Left lung (tissue), 14 donors: ENCODE measurements at places on chromosomes 5 and 9.

DNA sequence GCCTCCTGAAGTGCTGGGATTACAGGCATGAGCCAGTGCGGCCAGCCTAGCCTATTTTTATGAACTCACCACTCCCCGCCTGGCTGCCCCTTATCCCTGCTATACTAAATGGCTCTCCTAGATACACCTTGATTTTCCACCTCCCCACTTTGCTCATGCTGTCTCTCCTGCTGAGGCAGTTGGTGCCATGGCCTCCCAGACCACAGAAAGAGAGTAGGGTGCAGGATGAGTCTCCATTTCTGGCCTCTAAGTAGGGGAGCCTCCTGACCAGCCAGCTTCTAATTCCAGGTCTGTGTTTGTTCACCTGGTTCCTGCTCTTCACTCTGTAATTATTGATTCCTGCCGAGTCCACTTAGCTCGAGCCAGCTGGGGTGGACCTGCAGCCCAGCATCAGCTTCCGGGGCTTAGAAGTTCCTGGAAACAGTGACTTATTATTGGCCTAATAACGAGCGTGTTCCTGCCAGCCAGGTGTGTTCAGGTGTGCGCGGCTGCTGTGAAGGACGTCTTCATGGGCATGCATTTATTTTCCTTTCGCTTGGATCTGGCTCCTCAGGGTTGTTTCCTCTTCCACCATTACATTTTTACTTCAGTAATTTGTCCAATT lies 34.0 kb downstream of the ZNF618 start:
- DNase-seq = no peak

- no peak for DNase-seq
These were observed 288.3 kb downstream of the MLLT3 start for GRCh38 chr9:20333991-20334390.

- DNase-seq = no peak
These were observed 70.4 kb downstream of the SFXN1 start for GRCh38 chr5:175548626-175549311.

GRCh38 chr5:126300293-126300692 lies 122.9 kb upstream of the GRAMD2B start:
- no peak for DNase-seq

DNA sequence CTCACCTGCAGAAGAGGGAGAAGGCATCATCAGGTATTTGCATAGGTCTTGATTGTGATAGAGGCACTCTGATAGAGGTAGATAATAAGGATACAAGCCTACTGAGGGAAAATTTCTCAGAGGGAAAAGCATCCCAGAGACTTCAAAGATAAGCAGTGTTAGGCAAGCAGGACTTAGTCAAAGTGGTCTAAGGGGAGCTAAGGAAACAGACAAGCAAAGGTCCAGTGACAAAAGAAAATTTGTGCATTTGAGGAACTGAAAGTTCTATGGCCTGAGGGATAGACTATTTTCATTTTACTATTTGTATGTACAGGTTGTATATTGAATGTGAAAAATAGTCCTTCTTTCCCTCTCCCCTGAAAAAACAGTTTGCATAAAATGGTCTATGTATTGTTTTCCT lies 27.4 kb downstream of the OXCT1 start:
- no peak for DNase-seq

- peak; percentile 65 for DNase-seq
These were observed 51.9 kb upstream of the ZSWIM6 start for GRCh38 chr5:61280205-61280604.

GRCh38 chr5:176793736-176794135 lies 16.6 kb upstream of the UNC5A start:
- no peak for DNase-seq

DNA sequence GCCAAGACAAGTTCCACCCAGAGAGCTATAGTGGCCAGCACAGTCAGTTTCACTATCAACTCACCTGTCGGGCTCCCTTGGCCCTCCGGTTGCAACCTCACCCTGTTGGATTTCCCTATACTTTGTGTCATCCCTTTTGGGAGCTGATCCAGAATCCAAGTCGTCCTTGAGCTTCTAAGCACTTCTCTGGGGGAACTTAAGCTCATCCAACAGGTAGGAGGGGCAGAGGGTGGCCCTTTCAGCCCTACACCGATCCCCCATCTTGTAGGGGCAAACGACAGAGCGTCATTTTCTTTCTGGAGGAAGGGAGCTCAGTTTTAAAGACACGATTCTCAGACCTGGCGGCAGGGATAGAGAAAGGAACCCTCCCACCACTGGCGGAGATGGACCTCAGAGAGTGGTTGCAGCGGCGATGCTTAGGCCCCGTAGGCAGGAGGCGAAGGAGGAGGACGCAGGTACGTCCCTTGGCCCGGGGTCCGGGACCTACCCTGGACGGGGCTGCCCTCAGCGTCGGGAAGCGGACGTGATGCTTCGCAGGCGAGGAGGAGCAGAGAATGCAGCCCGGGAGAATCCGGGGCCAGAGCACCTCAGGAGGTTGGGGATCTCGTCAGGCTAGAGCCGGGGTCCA lies 519 bp downstream of the ZER1 start:
- peak; percentile 14 for DNase-seq

DNA sequence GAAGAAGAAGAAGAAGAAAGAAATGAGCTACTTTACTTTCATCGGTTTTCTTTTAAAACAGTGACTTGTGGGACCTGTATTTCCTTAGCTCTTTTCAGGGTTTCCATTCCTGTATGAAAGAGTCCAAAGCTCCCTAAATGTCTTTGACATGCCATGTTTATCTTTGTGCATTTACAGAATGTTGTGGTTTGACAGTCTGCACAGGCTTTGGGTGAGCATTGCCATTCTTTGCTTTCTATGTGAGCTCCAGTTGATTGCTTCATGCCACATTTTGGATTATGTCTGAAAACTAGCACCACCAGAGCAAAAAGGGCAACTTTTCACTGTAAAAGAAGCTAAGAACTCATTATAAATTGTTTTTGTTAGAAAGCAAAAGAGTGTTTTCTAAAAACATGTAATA lies 733.4 kb downstream of the TLE4 start:
- no peak for DNase-seq

DNA sequence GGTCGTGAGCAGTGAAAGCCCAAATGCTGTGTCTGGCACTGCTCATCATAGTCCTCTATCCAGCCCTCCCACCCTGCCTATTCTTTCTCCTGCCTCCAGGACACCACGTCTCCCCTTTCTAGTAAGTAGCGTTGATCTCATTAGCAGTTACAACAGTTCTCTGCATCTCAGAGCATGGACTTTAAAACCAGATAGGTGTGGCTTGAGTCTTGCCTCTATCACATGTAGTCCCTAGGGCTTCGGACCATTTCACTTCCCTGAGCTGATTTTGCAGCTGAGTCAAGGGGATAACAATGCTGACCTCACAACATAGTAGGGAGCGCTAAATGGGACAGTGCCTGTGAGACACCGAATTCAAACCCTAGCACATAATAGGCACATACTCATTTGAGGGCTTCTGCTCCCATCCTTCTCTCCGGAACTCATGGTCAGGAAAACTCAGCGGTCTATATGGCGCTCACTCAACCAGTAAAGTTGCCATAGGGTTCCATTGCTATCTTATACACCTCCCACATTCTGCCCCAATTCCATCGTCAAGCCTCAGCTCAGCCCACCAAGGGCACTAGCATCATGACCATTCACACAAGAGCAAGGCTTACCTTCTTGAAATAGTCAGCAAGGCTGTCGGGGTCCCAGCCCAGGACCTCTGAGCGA lies 515 bp downstream of the LCP2 start:
- no peak for DNase-seq

- no peak for DNase-seq
These were observed 629.7 kb upstream of the ZNF608 start for GRCh38 chr5:125376059-125376641.

DNA sequence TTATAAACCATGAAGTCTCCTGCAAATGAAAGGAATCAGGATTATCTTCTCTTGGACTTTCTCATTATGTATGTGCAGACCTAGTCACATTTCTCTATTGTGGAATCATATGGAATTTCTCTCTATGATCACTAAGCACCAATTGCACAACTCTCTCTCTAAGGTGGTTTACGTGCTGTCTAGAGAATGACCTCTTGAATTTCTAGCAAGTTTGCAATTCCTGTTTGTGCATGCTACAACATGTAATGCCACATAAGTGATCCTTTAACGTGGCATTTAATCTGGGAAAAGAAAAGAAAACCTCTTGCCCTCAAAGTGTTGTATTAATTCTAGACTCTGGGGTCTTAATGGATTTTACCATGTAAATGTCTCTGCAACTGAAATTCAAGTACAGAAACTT lies 5.0 kb upstream of the PPP2R2B start:
- no peak for DNase-seq

GRCh38 chr5:144100702-144101101 lies 69.8 kb downstream of the YIPF5 start:
- no peak for DNase-seq

DNA sequence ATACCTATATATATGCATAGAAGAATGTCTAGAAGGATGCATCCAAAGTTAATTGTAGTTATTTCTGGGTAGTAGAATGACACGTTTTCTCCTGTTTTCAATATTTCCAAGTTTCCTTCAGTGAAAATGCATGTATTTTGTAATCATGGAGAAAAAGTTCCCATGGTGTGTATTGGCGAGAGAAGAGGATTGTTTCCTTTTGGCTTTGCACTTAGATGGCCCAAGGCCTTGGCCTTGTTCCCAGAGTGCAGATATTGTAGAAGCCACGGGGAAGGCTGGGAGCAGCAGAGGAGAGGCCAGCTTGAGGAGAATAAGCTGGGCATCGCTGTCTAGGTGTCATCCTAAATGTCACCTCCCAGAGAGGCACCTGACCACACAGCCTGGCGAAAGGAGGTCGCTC lies 44.0 kb downstream of the IRF1 start:
- peak; percentile 56 for DNase-seq

DNA sequence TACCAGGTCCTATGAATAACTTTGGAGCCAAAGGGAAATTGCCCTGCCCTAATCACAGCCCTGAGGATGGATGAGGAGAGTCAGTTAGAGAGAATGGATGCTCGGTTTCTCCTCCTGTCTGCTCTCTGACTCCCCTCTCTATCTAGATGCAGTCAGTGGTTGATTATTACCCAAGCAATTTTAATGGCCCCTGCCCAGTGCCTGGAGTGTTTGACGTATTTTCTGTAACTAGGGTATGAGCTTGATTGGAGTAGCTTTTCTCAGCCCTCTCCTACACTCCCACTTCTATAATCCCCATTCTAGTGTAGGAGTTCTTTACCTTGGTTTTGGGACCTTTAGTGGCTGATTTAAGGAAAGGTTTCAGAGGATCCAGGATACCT lies 60.4 kb downstream of the DOCK2 start:
- no peak for DNase-seq

DNA sequence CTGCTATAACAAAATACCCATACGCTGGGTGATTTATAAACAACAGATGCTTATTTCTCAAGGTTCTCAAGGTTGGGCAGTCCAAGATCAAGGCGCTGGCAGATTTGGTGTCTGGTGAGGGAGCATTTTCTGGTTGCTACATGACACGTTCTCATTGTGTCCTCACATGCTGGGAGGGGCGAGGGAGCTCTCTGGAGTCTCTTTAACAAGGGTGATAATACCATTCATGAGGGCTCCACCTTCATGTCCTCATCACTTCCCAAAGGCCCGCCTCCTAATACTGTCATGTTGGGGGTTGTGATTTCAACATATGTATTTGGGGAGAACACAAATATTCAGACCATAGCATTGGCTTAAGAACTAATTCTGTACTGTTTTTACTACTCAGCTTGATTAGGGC lies 4.6 kb downstream of the CFAP90 start:
- no peak for DNase-seq

GRCh38 chr5:148177207-148177606 lies 8.9 kb downstream of the SPINK14 start:
- DNase-seq = no peak

DNA sequence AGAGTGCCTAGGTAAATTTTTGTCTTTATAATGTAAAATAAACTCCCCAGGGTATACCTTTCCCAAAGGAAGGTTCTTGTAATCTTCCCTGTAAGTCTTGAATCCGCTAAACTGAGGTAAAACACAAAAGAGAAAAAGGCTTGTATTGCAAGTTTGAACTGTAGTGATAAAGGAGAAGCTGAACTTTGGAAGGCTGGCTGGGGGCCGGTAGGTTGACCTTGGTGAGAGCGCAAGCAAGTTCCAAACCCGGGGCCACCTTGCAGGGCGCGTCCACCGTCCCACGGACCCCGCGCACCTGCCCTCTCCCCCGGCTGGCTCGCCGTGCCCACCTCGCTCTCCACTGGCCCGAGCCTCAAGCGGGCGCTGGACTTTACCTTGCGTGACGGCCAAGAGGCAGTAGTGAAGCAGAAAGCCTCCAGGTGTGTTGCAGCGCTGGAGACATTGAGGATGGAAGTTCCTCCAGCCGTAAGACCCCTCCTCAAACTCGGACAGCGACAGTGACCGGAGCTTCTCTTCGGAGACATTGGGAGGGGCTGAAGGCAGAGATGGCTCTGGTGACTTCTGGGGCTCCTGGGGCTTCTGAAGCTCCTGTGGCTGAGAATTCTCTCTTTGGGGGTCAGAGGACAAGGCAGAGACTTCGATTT lies 428 bp downstream of the SLCO4C1 start:
- no peak for DNase-seq
